Right atrium auricular region (tissue), 2 donors: ENCODE measurements at places on chromosomes 12 and 14. TPM values are rescaled to one million over a fixed set of nuclear protein-coding genes. Genes with fewer than 3 reads are reported as not detected.

- DNase-seq, result no peak
Measured at GRCh38 chr12:106724934-106725333, 49.5 kb upstream of the RIC8B start.

GRCh38 chr12:96338852-96339471 lies 61.3 kb downstream of the CDK17 start:
- no peak for DNase-seq

Gene FSCB
- total RNA-seq, result not detected

DNA sequence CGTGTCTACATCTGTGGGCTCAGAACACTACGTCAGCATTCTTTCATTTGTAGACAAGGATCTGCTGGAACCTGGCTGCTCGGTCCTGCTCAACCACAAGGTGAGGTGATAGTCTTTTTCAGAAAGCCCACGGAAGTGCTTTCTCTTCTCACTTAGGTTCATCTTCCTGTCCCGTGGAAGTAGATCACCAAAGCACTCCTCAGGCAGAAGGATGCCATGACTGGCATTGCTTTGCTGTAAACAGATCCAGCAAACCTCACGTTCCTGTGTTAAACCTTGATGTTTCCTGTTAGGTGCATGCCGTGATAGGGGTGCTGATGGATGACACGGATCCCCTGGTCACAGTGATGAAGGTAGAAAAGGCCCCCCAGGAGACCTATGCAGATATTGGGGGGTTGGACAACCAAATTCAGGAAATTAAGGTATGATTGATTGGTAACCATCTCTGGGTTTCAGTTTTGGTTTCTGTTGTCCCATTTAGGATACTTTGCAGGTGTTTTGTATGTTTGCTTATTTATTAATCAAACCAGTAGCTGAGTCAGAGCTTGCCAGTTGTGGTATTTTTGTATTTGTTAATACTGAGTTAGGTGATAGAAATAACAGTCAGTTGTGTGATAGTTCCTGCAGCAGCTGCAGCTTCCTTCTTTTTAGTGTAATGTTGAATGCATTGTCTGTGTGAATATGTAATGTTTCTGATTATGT lies 7.5 kb downstream of the PSMC1 start:
- DNase-seq, result no peak

DNA sequence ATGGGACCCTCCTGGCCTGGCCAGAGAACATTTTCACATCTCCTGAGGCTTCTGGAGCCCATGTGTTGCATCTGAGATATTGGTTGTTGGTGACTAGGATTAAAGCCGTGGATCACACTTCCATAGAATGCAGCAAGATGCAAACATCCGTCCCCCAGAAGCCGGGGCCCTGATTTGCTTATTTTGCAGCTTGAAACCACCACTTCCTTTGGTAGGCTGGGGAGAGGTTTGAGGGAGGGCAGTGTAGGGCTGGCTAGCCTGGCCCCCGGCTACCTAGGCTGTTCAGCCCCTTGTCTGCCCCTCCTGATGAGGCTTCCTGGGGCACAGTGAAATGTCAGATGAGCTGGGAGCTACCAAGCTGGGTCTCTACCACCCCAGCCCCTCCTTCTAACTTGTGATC lies 209.7 kb upstream of the PWP1 start:
- DNase-seq, result no peak
